RPMI7951 (cell line): ENCODE measurements at places on chromosomes 12 and 14.

DNA sequence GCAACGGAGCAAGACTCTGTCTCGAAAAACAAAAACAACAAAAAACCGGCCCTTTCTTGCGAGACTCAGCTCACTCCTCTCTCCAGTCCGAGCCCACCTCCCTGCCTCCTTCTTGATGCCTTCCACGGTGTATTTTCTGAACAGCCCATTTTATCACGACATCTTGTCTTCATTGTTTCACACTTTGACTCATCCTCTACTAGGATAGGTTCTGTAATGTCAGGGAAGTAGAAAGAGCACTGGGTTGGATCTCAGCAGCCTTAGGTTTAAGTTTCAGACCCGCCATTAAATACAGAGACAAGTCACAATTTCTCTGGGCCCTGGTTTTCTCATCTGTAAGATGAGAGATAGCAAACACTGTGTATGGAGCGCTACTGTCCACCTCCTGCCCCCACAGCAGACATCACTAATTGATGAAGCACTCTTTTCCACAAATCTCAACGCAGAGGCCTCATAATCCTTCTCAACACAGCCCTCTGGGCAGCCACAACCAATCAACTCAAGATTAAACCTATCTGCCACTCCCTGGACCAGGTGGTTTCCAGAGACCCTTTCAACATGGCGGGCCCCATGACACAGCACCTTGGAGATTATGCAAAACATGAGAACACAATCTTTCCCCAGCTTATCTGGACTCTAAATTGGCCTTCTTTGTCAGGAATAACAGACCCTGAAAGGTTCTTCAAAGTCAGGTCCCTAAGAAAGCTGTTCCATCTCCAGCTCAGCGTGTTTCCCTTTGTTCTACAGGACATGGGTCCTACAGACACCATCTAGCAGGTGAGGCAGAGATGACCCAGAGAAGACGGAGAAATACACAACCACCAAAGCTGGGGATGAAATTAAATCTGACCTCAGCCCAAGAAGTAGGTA lies 35.6 kb downstream of the CCDC88C start:
- DNase-seq: no peak

- no peak for DNase-seq
These were observed 75.0 kb downstream of the RFLNA start for GRCh38 chr12:124369827-124370378.

GRCh38 chr12:11875414-11875935 lies 195.3 kb upstream of the BCL2L14 start:
- peak; percentile 24 for DNase-seq

- DNase-seq: no peak
These were observed 1.4 kb upstream of the ARID2 start for GRCh38 chr12:45727980-45728629.

GRCh38 chr14:69980457-69981425 lies 101.5 kb downstream of the SMOC1 start:
- no peak for DNase-seq

- DNase-seq: no peak
These were observed 31.0 kb downstream of the TMEM116 start for GRCh38 chr12:111981987-111982386.

GRCh38 chr14:69955855-69956845 lies 76.9 kb downstream of the SMOC1 start:
- DNase-seq: no peak
